CD4-positive, CD25-positive, alpha-beta regulatory T cell (primary cell): ENCODE measurements at places on chromosomes 1 and 21. TPM values are rescaled to one million over a fixed set of nuclear protein-coding genes. Genes with fewer than 3 reads are reported as not detected.

- no peaks in the 10 kb centered on the region for H3K4me1 ChIP-seq
- no peak overlapping the region for H3K4me3 ChIP-seq
- H3K36me3 ChIP-seq, result no peaks in the 10 kb centered on the region
- H3K27me3 ChIP-seq, result peaks cover 4% of the 10 kb centered on the region
Observed at GRCh38 chr1:229088711-229089110, 182.2 kb upstream of the RAB4A start.

Gene ADAMTSL4
- 0.12 TPM for total RNA-seq

- H3K4me3 ChIP-seq, result no peak overlapping the region
- H3K27me3 ChIP-seq, result no peaks in the 10 kb centered on the region
- H3K36me3 ChIP-seq, result peaks cover 2% of the 10 kb centered on the region
- peaks cover 2% of the 10 kb centered on the region for H3K4me1 ChIP-seq
Observed at GRCh38 chr1:212438831-212439237, 6.1 kb downstream of the NENF start.

- no peaks in the 10 kb centered on the region for H3K4me1 ChIP-seq
- no peak for DNase-seq
- H3K36me3 ChIP-seq, result no peaks in the 10 kb centered on the region
- H3K27me3 ChIP-seq, result no peaks in the 10 kb centered on the region
Observed at GRCh38 chr1:168972887-168973286, 133.6 kb upstream of the ATP1B1 start.

- no peak overlapping the region for H3K27ac ChIP-seq
- no peaks in the 10 kb centered on the region for H3K36me3 ChIP-seq
- DNase-seq, result no peak
- H3K4me1 ChIP-seq, result no peaks in the 10 kb centered on the region
- H3K4me3 ChIP-seq, result no peak overlapping the region
Observed at GRCh38 chr1:184626076-184627006, 128.3 kb downstream of the EDEM3 start.

DNA sequence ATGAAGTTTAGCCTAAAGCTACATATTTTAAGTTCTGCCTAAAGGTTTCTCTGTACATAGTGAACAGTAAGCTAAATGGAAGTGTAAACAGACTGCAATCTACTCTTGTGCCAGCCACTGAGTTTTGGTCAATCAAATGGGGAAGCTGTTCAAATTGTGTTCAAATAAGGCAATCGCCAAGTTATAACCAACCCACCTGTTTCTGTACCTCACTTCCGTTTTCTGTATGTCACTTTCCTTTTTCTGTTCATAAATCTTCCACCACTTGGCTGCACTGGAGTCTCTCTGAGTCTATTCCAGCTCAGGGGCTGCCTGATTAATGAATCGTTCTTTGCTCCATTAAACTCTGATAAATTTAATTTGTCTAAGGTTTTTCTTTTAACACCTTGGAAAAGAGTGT lies 10.8 kb upstream of the THEM4 start:
- peaks cover 2% of the 10 kb centered on the region for H3K4me1 ChIP-seq
- no peak overlapping the region for H3K4me3 ChIP-seq
- no peak overlapping the region for H3K27ac ChIP-seq
- no peaks in the 10 kb centered on the region for H3K27me3 ChIP-seq

DNA sequence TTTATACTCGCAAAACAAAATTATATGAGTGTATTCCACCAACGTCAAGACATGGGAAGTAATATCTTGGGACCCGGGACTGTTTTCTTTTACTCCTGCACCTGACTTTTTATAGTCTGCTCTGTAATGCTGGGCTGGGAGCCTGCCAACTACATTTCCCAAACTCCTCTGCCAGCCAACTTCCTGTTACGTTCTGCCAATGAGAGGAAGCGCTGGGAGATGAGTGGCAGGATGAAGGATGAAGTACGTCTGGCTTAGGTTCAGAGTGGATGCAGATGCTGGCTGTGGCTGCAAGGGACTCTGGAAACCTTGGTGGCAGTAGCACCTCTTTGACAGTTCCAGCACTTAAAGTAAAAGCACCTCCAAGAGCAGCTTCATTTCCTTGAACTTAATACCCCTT lies 59.6 kb downstream of the USP24 start:
- no peak for DNase-seq
- H3K4me3 ChIP-seq, result no peak overlapping the region
- peaks cover 20% of the 10 kb centered on the region for H3K4me1 ChIP-seq
- peaks cover 74% of the 10 kb centered on the region for H3K36me3 ChIP-seq

Gene OR10J4
- total RNA-seq, result not detected

Gene CDC42BPA
- 1.5 TPM for total RNA-seq

Gene TBX19
- total RNA-seq, result 3.8 TPM

DNA sequence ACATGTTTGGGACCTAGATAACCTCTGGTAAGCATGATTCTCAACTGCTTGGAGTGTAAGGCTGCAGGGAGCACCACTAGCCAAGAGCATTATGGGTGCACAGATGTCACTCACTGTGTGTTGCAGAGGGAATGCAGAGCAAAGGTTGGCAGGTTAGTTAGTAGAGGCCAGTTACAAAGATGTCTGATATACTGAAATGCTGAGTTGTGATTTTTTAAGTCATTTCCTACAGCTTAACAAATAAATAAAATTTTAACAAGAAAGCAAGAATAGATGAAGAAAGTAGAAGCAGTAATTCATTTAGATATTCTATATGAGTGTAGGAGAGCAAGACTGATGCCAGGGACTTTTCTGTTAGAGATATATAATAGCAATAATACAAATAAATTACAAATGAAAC lies 64.8 kb downstream of the MARK1 start:
- no peaks in the 10 kb centered on the region for H3K27me3 ChIP-seq
- no peaks in the 10 kb centered on the region for H3K36me3 ChIP-seq
- no peak overlapping the region for H3K4me3 ChIP-seq
- H3K27ac ChIP-seq, result no peak overlapping the region

Gene C1orf52
- 55.6 TPM for total RNA-seq
